Progenitor cell of endocrine pancreas (in vitro differentiated cells): ENCODE measurements at places on chromosomes 11 and 22. TPM values are rescaled to one million over a fixed set of nuclear protein-coding genes. Genes with fewer than 3 reads are reported as not detected.

The GRAP2 gene
- total RNA-seq: 0.58 and 0.60 TPM in 2 replicates

The GGT5 gene
- not detected in 2 replicates for total RNA-seq

The LRRC55 gene
- total RNA-seq: 0.04 and 0.12 TPM in 2 replicates

The C11orf71 gene
- 6.9 and 8.5 TPM in 2 replicates for total RNA-seq

The MS4A18 gene
- total RNA-seq: not detected in 2 replicates

The ARL2 gene
- 95.2 and 96.7 TPM in 2 replicates for total RNA-seq

The APOL4 gene
- not detected in 2 replicates for total RNA-seq

The TMEM132A gene
- 261 and 292 TPM in 2 replicates for total RNA-seq

The OR51E2 gene
- total RNA-seq: not detected in 2 replicates

The OR10A2 gene
- total RNA-seq: not detected in 2 replicates

The OR52N4 gene
- total RNA-seq: not detected in 2 replicates

The RGL4 gene
- 0.07 TPM in 1 of 2 replicates, not detected in the other for total RNA-seq

The CHST1 gene
- 0.31 and 0.36 TPM in 2 replicates for total RNA-seq

The NFRKB gene
- 66.8 and 68.9 TPM in 2 replicates for total RNA-seq

The MS4A14 gene
- not detected in 2 replicates for total RNA-seq

The OR52N1 gene
- not detected in 2 replicates for total RNA-seq

The POTEH gene
- total RNA-seq: not detected in 2 replicates

The DDX17 gene
- 625 and 651 TPM in 2 replicates for total RNA-seq

The FAM118B gene
- 32.4 and 35.2 TPM in 2 replicates for total RNA-seq

The SGSM1 gene
- 3.6 and 3.9 TPM in 2 replicates for total RNA-seq

The KCNJ4 gene
- 1.7 and 2.2 TPM in 2 replicates for total RNA-seq

The IL18 gene
- total RNA-seq: 1.4 and 2.9 TPM in 2 replicates

The TRIM29 gene
- 0.33 TPM in 1 of 2 replicates, not detected in the other for total RNA-seq

The SCGB1D2 gene
- total RNA-seq: not detected in 2 replicates

The C11orf52 gene
- 16.2 and 19.4 TPM in 2 replicates for total RNA-seq

The CNIH2 gene
- 21.3 and 21.7 TPM in 2 replicates for total RNA-seq

The HBG1 gene
- not detected in 2 replicates for total RNA-seq

The TRPC6 gene
- total RNA-seq: 0.05 and 0.58 TPM in 2 replicates

The ATXN10 gene
- 176 and 177 TPM in 2 replicates for total RNA-seq

The RASL10A gene
- 0.31 and 1.2 TPM in 2 replicates for total RNA-seq

The ACAD8 gene
- 35.9 and 37.6 TPM in 2 replicates for total RNA-seq

The TRPM5 gene
- total RNA-seq: 0.46 and 0.84 TPM in 2 replicates

The LIF gene
- 2.3 and 3.6 TPM in 2 replicates for total RNA-seq

The GTF2H1 gene
- total RNA-seq: 43.9 and 45.4 TPM in 2 replicates

The HEPHL1 gene
- total RNA-seq: not detected in 2 replicates

The CCDC87 gene
- 0.89 and 1.1 TPM in 2 replicates for total RNA-seq

The KRTAP5-9 gene
- 0.26 and 0.53 TPM in 2 replicates for total RNA-seq

The MEI1 gene
- total RNA-seq: 1.0 and 1.5 TPM in 2 replicates

The DUSP8 gene
- 15.2 and 15.9 TPM in 2 replicates for total RNA-seq
